CD14-positive monocyte (primary cell): ENCODE measurements at places on chromosomes 2 and 18.

DNA sequence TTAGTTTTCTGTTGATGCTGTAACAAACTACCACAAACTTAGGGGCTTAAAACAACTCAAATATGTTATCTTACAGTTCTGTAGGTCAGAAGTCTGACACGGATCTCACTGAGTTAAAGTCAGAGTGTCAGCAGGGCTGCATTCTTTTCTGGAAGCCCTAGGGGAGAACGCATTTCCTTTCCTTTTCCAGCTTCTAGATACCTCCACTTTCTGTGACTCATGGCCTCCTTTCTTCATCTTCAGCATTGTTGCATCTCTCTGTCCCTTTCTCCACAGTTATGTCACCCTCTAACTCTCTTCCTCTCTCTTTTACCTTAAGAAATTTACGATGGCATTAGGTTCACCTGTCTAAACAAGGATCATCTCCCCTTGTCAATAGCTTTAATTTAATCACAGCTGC is 13.3 kb upstream of the PPP4R1 start:
- H3K27ac ChIP-seq = no peak overlapping the region
- no peaks in the 10 kb centered on the region for H3K36me3 ChIP-seq
- DNase-seq = no peak
- H3K4me3 ChIP-seq = no peak overlapping the region
- no peaks in the 10 kb centered on the region for H3K4me1 ChIP-seq
- H3K27me3 ChIP-seq = no peaks in the 10 kb centered on the region

GRCh38 chr2:64223055-64223454 is 78.8 kb upstream of the PELI1 start:
- no peaks in the 10 kb centered on the region for H3K36me3 ChIP-seq
- H3K27me3 ChIP-seq = no peaks in the 10 kb centered on the region
- H3K27ac ChIP-seq = peak overlapping the region; percentile 78
- no peak overlapping the region for H3K4me3 ChIP-seq
- peak; percentile 40 for DNase-seq

GRCh38 chr2:201452058-201452921 is 750 bp downstream of the STRADB start:
- H3K4me1 ChIP-seq = peaks cover 19% of the 10 kb centered on the region
- no peak overlapping the region for H3K27ac ChIP-seq
- no peak for DNase-seq
- H3K4me3 ChIP-seq = peak overlapping the region; percentile 94
- peaks cover 14% of the 10 kb centered on the region for H3K36me3 ChIP-seq

GRCh38 chr18:13112982-13113381 is 105.6 kb upstream of the LDLRAD4 start:
- H3K27me3 ChIP-seq = no peaks in the 10 kb centered on the region
- DNase-seq = no peak
- H3K4me1 ChIP-seq = no peaks in the 10 kb centered on the region
- peaks cover 95% of the 10 kb centered on the region for H3K36me3 ChIP-seq
- H3K27ac ChIP-seq = no peak overlapping the region

DNA sequence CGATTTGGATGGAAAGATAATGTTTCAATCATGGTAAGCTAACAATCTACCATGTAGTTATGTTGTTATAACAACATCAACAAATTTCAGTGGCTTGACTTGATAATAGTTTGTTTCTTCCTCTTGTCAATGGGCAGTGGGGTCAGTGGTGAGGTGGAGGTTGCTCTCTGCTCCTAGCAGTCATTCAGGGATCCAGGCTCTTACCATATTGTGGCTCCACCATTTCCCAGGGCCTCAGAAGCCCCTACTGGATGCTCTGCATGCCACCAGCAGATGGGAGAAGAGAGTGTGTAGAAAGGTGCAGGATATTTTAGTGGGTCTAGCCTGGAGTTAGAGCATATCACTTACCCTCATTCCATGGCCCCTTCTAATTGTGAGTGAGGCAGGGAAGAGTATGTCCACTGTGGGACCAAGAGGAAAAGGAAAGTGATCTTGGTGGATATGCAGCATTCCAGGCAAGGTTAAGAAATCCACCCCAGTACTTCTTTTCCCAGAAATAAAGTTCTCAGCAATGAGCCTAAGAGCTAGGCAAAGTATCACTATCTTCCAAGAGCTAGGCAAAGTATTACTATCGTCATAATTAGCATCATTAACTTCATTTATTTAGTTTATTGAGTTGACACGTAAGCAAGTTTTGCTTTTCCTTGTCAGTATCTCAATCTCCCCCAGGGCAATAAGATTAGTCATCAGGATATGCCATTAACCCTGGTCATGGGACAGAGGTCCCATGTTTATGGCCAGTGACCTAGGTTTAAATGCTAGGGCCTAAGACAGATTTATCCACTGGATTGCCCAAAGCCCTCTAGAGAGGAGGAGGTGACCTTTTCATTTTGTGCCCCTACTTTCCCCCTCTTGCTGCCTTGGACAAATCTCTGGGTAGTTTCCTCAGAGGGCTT is 4.2 kb upstream of the IWS1 start:
- DNase-seq = no peak
- no peak overlapping the region for H3K27ac ChIP-seq
- H3K4me1 ChIP-seq = peaks cover 11% of the 10 kb centered on the region
- H3K27me3 ChIP-seq = no peaks in the 10 kb centered on the region
- H3K36me3 ChIP-seq = no peaks in the 10 kb centered on the region

DNA sequence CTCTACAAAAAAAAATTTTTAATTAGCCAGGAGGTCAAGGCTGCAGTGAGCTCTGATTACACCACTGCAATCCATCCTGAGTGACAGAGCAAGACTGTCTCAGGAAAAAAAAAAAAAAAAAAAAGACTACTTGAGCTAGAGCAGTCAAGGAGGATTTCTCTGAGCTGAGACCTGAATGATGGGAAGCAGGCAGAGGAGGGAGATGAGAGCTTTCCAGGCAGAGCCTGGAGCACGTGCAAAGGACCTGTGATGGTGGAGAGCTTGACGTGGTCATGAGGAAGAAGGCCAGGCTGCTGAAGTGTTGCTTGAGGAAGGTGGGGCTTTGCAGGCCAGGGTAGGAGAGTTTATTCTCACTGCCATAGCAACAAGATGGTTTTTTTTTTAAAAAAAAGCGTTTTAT is 51.9 kb upstream of the POMC start:
- peaks cover 11% of the 10 kb centered on the region for H3K4me1 ChIP-seq
- no peak overlapping the region for H3K4me3 ChIP-seq
- no peak overlapping the region for H3K27ac ChIP-seq
- H3K36me3 ChIP-seq = no peaks in the 10 kb centered on the region
- no peaks in the 10 kb centered on the region for H3K27me3 ChIP-seq
- DNase-seq = no peak

DNA sequence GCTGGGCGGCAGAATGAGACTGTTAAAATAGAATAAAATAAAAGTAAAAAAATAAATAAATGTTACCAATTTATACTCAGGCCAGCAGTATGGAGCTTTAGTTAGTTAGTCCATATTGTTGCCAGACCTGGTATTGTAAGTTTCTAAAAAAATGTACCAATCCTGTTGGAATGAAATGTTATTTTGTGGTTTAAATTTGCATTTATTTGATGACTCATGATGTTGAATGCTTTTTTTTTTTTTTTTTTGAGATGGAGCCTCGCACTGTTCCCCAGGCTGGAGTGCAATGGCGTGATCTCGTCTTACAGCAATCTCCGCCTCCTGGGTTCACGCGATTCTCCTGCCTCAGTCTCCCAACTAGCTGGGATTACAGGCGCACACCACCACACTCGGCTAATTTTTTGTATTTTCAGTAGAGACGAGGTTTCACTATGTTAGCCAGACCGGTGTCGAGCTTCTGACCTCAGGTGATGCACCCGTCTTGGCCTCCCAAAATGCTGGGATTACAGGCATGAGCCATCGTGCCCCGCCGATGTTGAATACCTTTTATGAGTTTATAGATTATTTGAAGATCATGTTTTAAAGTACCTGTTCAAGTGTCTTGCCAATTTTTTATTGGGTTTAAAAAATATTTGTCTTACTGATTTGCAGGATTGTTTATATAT is 5.7 kb upstream of the PTPRN start:
- H3K4me1 ChIP-seq = no peaks in the 10 kb centered on the region
- H3K4me3 ChIP-seq = no peak overlapping the region
- H3K27ac ChIP-seq = no peak overlapping the region

GRCh38 chr2:100011272-100011731 is 131.1 kb downstream of the AFF3 start:
- peaks cover 23% of the 10 kb centered on the region for H3K4me1 ChIP-seq
- H3K27ac ChIP-seq = no peak overlapping the region
- no peaks in the 10 kb centered on the region for H3K36me3 ChIP-seq
- H3K4me3 ChIP-seq = no peak overlapping the region
- H3K27me3 ChIP-seq = no peaks in the 10 kb centered on the region

GRCh38 chr2:238060096-238060541 is 682 bp upstream of the SCLY start:
- peaks cover 19% of the 10 kb centered on the region for H3K27me3 ChIP-seq
- peaks cover 23% of the 10 kb centered on the region for H3K4me1 ChIP-seq
- H3K4me3 ChIP-seq = peak overlapping the region; percentile 60
- peaks cover 7% of the 10 kb centered on the region for H3K36me3 ChIP-seq
- no peak for DNase-seq

DNA sequence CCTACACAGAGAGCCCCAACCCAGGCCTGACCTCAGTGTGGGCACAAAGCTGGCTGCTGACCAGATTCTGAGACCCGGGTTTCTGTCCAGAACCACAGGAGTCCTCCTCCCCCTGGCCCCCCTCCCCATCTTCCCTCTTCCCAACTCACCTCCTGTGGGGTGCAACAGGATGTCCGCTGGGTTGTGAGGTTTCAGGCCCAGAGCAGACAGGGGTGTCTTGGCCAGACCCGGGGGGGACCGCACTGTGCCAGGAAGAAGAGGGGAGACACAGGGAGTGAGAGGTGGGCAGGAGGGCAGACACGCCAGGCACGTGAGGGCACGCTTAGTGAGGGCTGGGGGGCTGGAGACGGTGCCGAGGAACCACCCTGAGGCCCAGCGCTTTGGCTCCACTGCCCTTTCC is 171.5 kb downstream of the TNS1 start:
- no peaks in the 10 kb centered on the region for H3K27me3 ChIP-seq
- peaks cover 2% of the 10 kb centered on the region for H3K36me3 ChIP-seq
- H3K4me3 ChIP-seq = no peak overlapping the region
- DNase-seq = no peak

GRCh38 chr18:48668466-48669179 is 129.8 kb downstream of the CTIF start:
- H3K27ac ChIP-seq = no peak overlapping the region
- peaks cover 22% of the 10 kb centered on the region for H3K4me1 ChIP-seq
- no peak overlapping the region for H3K4me3 ChIP-seq
- H3K27me3 ChIP-seq = no peaks in the 10 kb centered on the region

GRCh38 chr2:119254601-119255080 is 31.0 kb downstream of the STEAP3 start:
- no peak overlapping the region for H3K4me3 ChIP-seq
- H3K27ac ChIP-seq = no peak overlapping the region
- no peaks in the 10 kb centered on the region for H3K4me1 ChIP-seq
- no peak for DNase-seq
- H3K27me3 ChIP-seq = no peaks in the 10 kb centered on the region
